Nucleus accumbens (tissue), 56 donors: ENCODE measurements at places on chromosomes 7 and 10.

DNA sequence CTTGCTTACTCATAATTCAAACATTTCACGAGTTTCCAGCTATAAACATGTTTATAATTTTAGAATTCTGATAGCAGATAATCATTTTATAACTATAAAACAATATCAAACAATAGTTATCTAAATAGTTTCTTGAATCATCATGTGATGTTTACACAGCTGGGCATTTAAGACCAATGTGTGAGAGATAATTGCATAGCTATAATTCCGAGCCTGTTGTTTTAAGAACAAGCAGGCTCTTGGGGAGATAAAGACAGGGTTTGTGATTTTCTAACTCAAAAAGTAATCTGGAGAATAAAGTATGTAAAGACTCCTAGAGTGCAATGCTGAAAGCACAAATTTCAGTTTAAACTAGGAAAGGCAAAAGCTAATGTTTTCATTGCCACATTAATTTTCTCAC, 331.2 kb downstream of the LRRTM3 start:
- no peak for DNase-seq

- no peak for DNase-seq
These were observed 175.3 kb downstream of the CNTNAP2 start for GRCh38 chr7:146291900-146292299.

- no peak for DNase-seq
These were observed 183.9 kb upstream of the MBL2 start for GRCh38 chr10:52956461-52956860.

- no peak for DNase-seq
These were observed 108.0 kb downstream of the RNLS start for GRCh38 chr10:88474884-88475844.

GRCh38 chr7:128168667-128169210, 72.3 kb upstream of the LEP start:
- no peak for DNase-seq

DNA sequence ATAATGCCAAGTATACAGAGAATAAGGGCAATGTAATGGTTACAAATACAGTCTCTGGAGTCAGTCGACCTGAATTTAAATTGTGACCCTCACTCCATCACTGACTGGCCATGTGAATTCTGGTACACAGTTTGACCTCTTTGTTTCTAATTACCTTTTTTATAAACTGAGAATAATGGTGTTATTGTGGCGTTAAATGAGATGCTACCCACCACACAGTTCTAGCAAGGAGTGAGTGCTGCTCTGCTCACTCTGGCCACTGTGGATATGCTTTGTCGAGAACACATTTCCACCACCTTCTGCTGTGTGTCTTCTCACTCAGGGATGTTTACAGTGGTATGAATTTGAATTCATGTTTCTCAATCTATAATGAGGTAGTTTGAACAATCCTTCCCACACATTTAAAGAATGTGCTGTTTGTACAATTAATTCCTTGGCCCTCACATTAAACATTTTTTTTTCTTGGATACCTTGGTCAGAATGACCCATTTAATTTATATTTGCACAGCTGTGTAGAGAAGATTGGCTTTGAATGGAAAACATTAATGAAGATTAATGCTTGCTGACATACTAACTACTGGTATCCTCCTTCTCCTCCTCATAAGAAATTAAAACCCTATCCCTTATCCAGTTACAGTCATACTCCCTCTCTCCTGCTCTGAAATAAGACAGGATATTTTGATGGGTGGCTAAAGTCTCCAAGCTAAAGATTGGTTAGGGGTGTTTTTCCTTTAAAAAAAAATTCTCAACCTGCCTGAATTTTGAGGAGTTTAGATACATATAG, 42.4 kb downstream of the PLCE1 start:
- DNase-seq, result no peak
